ENCODE measurements at places on chromosomes 3 and 15. TPM values are rescaled to one million over a fixed set of nuclear protein-coding genes. Genes with fewer than 3 reads are reported as not detected.
A peak's percentile ranks its signal among the peaks of the same experiment; 100 is the strongest.

The NEK4 gene
- 53.4 TPM for total RNA-seq

The ZNF860 gene
- 2.0 TPM for total RNA-seq

- DNase-seq: no peak
These were observed 513.4 kb downstream of the FHIT start for GRCh38 chr3:60737633-60738399.

DNA sequence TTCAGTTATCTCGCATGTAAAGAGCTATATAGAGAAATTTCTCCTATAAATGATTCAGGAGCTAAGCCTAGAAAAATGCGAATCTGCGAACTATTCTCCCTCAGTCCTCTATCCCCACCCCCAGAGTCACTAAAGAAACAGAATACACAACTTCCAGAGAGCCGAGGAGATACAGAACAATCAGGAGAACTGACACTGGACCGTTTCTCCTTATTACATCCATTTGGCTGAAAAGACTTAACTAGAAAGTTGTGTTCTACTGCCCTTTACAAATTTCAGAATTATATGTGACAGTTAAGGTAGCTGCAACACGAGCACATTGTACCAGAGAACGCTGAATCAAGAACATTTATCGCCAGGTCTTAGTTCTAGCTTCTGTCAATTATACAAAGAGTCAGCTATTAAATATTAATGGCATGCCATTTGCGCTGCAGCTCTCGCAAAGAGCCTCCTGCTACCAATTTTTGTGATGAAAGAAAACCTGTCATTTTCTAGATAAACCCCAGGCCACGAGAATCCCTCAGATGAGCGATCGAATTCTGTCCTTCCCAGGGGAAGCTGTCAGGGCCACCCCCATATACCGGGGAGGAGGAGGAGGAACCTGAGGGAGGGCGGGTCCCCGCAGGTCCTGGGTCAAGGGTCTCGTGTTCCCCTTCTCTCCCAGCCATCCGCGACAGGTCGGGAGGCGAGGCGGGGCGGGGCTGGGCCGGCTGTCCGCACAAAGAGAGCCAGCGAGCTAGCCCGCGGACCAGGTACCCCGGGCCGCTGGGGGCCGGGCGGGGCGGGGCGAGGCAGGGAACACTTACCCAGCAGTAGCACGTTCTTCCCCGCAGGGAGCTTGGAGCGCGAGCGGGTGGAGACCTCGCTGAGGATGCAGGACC lies 878 bp downstream of the DYNC1LI1 start:
- DNase-seq: no peak

DNA sequence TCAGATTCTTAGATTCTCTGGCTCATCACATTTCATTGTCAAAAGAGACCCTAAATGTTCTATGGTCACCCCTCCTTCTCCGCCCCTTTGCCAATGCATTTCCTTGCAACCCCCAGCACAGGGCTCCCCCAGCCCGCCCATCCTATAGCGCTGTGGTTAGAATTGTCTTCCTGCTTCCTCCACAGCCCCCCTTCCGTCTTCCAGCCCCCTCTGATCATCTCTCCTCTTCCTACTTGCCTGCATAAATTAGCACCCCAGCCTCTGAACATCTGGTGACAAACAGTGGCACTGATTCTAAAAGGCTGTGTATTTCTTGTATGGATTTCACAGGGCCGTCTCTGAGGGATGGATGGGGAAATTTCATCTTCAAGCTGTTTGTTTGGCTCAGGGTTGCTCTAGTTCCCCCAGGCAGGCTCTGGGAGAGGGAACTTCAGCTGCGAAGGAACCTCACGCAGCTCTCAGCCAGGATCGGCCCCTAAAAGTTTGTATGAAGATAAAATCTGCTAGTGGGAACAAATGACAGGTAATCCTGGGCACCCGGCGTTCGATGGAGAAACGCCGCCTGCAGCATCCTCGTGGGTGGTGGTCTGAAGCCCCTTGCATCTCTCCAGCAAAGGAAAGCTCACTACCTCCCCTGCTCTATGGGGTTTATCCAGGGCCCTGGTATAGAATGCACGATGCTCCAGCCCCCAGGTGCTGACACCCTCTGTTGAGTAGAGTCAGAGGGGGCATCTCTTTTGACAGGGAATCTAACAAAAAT lies 83.0 kb downstream of the WNT7A start:
- DNase-seq: no peak

- no peak for DNase-seq
These were observed 101.3 kb downstream of the MYH15 start for GRCh38 chr3:108408883-108409799.

- DNase-seq: no peak
These were observed 13.7 kb downstream of the SH3BP5 start for GRCh38 chr3:15318661-15319060.

GRCh38 chr3:193944518-193944884 lies 191.4 kb upstream of the HES1 start:
- DNase-seq: no peak

DNA sequence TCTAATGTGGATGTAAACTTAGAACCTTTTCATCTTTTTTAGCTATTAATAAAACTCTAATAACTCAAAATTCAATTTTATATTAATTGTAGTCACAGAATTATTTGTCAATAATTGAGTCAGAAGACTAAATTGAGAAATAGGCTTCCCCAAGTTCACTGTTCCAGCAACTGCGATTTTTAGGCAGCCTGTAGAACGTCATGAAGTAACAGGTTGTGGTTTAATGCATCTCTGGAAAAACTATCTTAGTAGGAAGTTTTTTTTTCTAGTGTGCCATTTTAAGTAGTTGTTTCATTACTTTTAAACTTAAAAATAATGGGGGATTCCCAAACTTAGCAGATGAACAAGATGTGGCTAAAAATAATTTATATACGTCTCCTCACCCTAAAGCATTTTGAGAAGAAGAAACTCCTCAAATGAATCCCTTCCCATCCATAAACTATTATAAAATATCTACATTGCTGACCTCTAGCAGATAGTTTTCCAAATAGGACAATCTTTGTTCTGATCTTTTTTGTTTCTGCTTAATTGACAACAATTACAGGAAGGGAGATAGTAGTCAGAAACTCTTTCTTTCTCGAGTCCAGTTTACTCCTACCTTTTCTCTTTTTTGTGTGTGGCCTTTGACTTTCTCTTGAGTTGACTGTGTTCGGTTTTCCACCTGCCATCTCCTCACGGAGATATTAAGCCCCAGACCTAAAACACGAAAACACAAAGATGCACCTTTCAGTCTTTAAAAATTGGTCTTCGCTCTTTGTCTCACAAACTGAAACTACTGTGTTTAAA lies 43.1 kb downstream of the LRCH3 start:
- no peak for DNase-seq

GRCh38 chr15:28123408-28124023 lies 24.4 kb upstream of the OCA2 start:
- peak; percentile 72 for DNase-seq

DNA sequence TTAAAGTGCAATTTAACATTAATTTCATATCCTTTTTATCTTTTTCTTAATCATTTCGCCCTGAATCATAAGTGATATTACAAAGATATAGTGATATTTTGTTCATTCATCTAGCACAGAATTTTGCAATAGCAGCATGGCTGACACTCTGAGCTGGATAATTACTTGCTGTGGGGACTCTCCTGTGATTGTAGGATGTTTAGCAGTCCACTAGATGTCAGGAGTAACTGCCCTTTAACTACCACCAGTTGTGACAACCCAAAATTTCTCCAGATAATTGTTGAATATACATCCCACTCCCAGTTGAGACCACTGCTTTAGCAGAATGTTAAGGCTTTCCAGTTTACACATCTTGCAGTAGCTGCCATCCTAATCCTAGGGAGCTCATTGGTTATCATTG lies 196.8 kb upstream of the MBNL1 start:
- no peak for DNase-seq

GRCh38 chr3:74590620-74591262 lies 23.7 kb downstream of the CNTN3 start:
- DNase-seq: no peak

Data from frontal cortex (tissue), 4 donors.